ENCODE measurements at places on chromosomes 11 and 22.

- no peak for DNase-seq
Observed at GRCh38 chr11:76365038-76365679, 15.8 kb downstream of the THAP12 start.

- peak; percentile 63 for DNase-seq
Observed at GRCh38 chr11:107182978-107183377, 164.7 kb upstream of the GUCY1A2 start.

DNA sequence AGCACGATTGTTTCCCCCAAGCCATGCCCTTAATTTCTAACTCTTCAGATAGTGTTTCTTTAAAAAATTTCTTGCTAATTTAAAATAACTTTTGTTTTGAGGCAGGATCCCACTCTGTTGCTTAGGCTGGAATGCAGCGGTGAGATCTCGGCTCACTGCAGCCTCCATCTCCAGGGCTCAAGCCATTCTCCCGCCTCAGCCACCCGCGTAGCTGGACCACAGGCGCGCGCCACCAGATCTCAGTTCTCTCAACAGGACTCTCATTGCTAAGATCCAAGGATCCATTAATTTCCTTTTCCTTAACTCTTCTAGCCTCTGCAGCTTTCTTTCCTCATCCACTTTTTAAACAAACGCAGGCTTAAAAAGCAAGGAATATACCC lies 327 bp upstream of the MED17 start:
- no peak for DNase-seq

- DNase-seq: peak; percentile 94
Observed at GRCh38 chr11:81005595-81005994, 1564.8 kb upstream of the TENM4 start.

DNA sequence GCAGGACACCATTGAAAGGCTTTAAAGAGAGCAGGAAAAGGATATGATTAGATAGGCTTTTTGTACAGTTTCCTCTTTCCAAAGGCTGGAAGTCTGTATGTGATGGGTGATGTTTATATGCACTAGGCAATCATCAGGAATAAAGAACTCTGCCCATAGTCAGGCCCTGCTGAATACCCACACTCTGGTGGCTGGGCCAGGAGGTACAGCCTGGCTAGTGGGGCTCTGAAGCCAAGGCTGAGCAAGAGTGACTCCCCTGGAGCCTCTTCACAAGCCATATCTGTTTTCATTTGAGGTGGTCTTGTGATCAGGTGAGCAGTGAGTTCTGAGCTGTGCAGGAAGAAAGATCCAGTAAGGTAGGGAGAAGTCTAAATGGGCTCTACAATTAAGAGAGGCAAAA lies 539.9 kb upstream of the CCDC90B start:
- DNase-seq: no peak

DNA sequence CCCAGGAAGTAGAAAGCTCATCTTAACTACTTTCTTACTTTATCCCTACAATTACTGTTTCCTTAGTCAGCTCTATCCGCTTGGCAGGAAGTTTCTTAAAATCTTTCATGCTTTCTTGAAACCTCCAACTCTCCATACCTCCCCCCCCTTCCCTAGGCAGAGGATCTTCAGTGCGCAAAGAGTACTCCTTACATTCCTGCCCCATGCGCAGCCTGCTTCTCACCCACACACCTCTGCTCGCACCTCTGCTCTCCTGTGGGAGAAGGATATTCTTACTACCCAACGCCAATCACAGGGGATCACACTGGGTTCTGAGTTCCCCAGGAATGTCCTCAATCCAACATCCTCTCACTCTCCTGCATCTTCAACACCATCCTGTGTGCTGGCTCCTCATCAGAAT lies 12.3 kb downstream of the TCF20 start:
- DNase-seq: no peak

GRCh38 chr11:12016246-12016645 lies 7.8 kb upstream of the DKK3 start:
- DNase-seq: no peak

- no peak for DNase-seq
Observed at GRCh38 chr11:57544566-57544965, 7.2 kb downstream of the SMTNL1 start.
